ENCODE measurements at places on chromosomes 2 and 18. TPM values are rescaled to one million over a fixed set of nuclear protein-coding genes. Genes with fewer than 3 reads are reported as not detected.

Gene WIPF1
- 7.4 TPM for total RNA-seq

- no peak for DNase-seq
Observed at GRCh38 chr2:114426756-114427155, 15.7 kb upstream of the DPP10 start.

DNA sequence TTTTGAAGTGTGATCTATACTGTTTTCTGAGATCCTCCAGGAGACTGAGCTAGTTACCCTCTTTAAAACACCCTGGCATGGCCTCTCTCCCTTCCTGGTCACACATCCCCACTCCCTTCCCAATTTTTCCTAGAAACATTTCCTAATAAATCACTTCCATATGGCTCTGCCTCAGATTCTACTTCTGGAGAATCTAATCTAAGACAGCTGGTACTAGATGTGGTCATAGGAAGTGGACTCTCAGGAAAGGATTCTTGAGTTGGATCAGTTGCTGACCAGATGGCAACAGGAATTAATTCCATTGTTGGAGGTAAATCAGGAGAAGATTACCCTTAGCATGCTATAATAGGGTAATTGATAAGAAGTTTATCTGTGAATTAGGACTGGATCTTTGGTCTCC is 310.5 kb downstream of the SATB2 start:
- no peak for DNase-seq

DNA sequence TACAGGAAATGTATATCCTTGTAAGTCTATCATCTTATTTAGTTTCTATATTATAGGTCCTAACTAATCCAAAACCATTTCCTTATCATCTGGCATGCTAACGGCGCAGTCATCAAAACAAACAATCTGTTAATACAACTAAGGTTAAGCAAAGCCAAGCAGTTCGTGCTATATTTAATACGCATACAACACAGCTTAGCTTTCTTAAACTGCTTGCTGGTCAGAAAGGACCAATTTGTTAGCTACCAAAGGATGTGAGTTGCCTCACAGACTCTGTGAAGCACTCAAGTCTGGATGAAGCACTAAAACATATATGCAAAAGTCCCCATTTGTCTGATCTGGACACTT is 67.0 kb downstream of the ZEB2 start:
- DNase-seq = no peak

DNA sequence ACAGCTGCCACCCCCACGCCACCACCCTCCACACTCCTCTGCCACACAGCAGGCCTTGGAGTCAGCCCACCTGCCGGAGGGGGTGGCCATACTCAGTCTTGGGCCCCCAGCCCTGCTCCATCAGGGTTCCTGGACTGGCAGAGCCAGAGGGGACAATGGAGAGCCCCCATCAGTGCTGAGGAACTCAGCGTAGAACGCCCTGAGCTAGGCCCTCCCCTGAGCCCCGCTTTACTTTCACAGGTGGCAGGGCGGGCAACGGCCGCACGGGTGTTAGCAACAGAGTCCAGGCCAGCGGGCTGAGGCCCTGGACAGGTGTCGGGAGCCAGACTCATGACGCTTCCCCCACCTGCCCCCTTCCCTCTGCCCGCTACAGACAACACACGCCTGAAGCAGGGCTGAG is 47.1 kb downstream of the FOSL2 start:
- peak; percentile 35 for DNase-seq

- DNase-seq = peak; percentile 50
Observed at GRCh38 chr2:121279476-121280220, 5.4 kb downstream of the TFCP2L1 start.

GRCh38 chr2:205872716-205873115 is 190.4 kb downstream of the NRP2 start:
- DNase-seq = no peak

DNA sequence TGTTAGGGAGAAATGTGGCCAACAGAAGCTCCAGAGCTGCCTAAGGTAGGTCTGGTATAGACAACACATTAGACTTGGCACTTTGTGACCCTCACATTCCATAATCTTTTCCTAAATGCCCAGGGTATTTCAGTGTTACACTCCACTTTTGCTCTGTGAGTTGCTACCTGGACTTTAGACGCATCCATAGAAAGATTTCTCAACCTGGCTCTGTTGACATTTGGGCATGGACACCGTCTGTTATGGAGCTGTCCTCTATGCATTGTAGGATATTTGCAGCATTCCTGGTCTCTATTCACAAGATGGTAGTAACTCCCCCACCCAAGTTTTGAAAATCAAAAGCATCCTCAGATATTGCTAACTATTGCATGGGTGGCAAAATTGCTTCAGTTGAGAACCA is 136.5 kb upstream of the NETO1 start:
- no peak for DNase-seq

GRCh38 chr18:11489266-11489899 is 120.0 kb upstream of the SLC35G4 start:
- no peak for DNase-seq

Measured in Peyer's patch (tissue), 4 donors.